ENCODE measurements at places on chromosomes 1 and 21.

GRCh38 chr1:20719871-20720620, 2.2 kb upstream of the KIF17 start:
- DNase-seq = no peak

DNA sequence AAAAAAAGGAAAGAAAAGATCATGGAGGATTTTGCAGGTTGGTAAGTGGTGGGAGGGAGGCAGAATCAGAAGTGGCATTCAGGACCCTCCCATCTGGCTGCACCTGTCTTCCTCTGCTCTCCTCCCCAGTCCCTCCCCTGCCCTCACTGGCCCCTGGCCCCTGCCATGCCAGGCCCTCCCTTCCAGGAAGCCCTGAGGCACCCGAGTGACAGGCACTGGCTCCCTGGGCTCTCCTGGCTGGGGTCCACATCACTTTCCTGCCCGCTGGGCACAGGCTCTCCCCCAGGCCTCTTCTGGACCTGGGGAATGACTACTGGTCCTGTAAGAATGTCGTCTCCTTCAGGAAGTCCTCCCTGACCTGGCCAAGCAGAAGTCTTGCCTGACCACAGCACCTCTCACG, 15.3 kb upstream of the ADARB1 start:
- DNase-seq = no peak

- DNase-seq = no peak
These were observed 229.3 kb downstream of the PRDM2 start for GRCh38 chr1:13929313-13929712.

DNA sequence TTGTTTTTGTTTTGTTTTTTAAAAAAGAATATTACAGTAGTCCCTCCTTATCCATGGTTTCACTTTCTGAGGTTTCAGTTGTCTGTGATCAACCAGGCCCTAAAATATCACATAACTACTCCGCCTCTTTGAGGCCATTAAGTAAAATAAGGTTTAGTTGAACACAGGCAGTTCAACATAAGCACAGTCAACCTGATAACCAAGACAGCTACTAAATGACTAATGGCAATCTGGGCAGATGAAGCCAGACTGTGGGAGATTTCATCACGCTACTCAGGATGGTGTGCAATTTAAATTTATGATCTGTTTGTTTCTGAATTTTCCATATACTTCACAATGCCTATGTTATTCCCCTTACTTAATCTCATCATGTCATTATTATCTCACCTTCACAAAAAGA, 30.1 kb downstream of the LDLRAD1 start:
- no peak for DNase-seq

DNA sequence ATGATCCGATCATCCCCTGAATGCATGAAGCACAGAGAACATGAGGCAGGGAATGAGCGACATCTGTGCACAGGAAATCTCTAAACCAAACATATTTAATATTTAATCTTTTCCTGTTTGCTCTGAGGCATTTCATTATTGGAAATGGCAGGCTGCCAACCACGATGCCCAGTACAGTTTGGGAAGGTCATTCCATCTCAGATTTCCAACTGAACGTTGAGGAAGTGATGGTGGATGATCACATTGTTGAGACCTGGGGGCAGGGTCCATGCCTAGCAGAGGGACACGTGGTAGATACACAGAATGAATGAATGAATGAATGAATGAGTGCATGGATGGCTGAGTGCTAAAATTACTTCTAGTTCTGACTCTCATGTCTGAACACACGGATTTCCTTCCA, 15.9 kb upstream of the FASLG start:
- DNase-seq = no peak

DNA sequence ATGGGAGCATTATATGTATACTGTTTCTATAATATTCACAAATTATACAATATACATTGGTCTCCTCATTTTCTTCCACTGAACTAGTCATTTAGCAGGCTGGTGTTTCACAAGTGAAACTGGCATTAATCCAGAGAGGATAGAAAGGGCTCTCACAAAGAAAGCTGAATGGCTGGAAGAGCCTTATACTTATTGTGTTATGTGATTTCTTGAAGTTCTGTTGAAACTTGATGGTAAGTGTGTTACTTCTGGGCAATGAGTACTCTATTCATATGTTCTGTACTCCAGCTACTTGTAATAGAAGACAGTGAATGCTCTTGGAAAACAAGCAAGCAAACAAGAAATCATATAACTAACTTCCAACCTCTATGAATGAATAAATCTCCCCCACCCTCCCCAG, 14.9 kb downstream of the STX12 start:
- DNase-seq = no peak

DNA sequence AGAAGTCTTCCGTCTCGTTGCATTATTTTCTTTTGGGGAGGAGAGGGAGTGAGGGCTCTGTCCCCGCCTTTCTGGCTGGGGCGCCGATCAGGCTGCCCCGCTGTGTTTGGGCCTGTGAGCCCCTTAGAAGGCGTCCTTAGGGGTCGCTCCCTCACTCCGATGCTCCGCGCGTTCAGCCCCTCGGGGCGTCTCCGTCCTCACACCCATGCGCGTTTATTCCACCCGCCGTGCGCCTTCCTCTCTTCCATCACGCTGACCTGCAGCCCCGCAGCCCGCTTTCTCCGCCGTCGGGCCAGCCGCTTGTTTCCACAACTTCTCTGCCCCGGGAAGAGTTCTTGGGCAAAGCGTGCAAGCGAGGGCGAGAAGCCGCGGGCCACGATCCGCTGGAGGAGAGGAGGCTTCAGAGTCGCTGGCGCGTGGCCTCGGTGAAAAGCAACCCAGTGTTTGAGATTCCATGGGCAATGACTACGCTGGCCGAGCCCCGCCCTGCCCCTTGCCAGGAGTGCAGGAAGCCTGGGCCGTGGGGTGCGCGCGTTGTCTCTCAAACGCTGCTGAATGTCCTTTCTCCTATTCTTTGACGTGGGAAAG, 27.7 kb downstream of the TRIM11 start:
- DNase-seq = no peak

- no peak for DNase-seq
These were observed 212.5 kb downstream of the NPHP4 start for GRCh38 chr1:5779608-5780323.

GRCh38 chr1:47940326-47940725, 56.9 kb downstream of the TRABD2B start:
- no peak for DNase-seq
